Activated CD4-positive, alpha-beta T cell treated with anti-CD3 and anti-CD28 coated beads, Interleukin-2, amount 50 U/mL, for 48 hours (primary cell): ENCODE measurements at places on chromosomes 4 and X.

DNA sequence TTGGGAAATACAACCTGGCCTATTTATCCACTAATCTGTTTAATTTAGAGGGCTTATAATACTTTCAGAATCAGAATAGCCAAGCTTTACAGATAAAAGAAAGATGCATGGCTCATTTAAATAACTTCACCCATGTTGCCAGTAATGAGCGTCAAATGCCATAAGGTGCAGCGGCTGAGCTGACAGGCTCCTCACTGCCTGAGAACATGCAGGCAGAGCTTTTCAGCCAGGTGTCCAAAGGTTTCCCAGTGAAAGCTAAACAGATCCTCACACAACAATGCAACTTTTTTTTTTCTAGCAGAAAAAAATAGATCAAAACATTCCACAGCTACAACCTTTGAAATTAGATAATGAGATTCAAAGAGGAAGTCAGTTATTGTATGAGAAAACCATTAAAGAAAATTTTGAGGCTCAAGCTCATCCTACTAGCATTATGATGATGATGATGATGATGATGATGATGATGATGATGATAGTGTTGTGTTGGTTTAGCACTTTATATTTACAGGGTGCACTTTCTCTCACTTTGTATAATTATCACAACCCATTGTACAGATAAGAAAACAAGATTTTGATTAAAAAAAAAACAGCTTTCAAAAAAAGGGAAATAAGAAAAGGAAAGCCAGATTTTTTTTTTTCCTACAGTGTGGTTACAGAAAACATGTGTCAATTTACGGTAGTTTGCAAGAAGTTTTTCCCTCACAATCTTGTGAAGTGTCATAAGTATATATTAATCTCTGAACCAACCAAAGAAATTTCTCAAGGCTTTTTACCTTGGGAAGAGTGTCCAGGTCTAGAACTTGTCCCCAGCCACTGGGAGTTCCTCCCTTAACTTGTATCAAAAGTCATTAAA is 12.2 kb upstream of the TNIP3 start:
- no peak for DNase-seq

- no peak for DNase-seq
Measured at GRCh38 chrX:77639820-77640219, 146.2 kb downstream of the ATRX start.

DNA sequence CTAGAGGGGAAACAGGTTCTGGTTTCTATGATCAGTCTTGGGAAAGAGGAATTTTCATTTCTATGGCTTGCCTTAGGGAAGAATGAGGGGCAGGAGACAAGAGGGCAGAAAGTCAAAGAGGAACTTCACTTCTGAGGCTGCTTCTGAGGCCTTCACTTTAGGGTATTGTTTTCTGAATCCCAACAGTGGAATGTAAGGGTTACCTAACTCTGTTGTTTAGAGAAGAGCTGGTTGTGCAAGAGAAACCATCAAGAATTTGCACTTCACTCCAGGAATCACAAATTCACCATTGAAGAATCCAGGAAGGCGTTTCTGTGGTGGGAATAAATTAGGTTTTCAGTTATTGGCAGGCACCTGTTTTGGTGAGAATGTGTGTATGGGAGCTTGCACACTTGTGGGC is 126.7 kb upstream of the AMOT start:
- no peak for DNase-seq

DNA sequence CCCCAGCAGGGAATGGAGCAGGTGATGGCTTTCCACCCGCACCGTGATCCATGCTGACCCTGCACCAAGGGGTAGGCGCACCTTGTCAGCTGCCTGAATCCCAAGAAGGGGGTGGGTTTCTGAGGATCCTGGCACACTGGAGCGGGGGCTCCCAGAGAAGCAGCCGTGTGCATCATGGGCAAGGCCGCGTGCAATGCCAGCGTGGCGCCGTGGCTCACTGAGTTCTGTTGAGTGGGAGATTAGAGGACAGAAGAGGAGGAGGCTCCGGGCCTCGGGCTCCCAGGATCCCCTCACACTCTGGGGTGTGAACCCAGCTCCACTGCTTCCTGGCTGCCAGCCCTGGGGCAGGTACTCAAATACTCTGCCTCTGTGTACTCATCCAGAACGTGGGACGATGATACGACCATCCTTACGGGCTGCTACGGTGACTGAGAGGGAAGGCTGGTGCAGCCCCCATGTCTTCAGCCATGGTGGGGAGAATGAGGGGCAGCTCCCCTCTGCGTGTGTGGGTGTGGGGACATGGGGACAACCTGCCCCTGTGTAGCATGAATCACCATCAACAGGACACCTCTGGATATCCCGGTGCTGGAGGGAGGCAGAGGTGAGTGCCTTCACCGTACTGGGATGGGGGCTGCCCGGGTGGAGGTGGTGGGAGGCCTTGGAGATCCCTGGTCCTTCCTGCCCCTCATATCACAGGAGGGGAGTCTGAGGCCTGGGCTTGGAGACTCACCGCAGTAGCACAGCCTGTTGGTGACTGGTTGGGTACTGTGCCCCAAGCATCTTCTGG is 52.6 kb downstream of the CPZ start:
- DNase-seq: no peak

- no peak for DNase-seq
Measured at GRCh38 chrX:13340182-13340791, 20.4 kb upstream of the ATXN3L start.

- no peak for DNase-seq
Measured at GRCh38 chr4:155342142-155342541, 34.6 kb downstream of the MAP9 start.

GRCh38 chr4:110508827-110509710 is 33.1 kb downstream of the ENPEP start:
- DNase-seq: no peak

- no peak for DNase-seq
Measured at GRCh38 chr4:90074322-90074886, 52.8 kb upstream of the CCSER1 start.

DNA sequence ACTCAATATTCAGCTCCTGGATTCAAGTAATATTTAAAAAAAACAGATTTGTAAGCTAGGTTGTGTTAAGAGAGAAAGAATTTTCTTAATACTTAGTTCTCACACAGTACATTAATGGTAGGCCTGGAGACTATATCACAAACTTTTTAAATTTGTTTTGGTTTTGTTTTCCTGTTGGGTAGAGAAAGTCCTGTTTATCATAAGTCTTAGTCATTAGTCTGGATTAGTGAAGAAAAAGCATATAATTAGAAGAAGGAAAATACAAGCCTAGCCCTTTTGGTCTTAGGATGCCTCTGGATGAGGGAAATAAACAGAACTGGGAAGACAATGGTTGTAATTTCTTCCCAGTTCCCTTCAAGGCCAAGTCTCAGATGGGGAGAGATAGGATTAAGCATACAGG is 163.6 kb downstream of the ADAMTS3 start:
- no peak for DNase-seq

- DNase-seq: no peak
Measured at GRCh38 chr4:185872747-185873380, 60.9 kb upstream of the SORBS2 start.

GRCh38 chrX:17380221-17380620 is 5.2 kb downstream of the NHS start:
- no peak for DNase-seq

GRCh38 chr4:101177154-101177553 is 170.2 kb downstream of the PPP3CA start:
- DNase-seq: no peak

DNA sequence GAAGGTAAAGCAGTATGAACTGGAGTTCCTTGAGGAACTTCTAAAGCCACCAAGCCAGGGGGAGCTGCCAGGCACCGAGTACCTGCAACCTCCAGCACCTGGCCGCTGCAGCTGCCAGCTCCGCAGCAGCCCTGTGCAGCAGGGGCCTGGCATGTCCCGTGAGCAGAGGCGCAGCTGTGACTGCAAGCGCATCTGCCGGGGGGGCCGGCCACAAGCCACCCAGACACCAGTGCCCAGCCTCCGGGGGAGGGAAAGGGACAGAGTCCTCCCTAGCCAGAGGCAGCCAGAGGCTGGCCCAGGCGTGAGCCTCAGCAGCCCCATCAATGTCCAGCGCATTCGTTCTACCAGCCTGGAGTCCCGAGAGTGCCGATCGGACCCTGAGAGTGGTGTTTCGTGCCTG is 26.6 kb upstream of the PRPS1 start:
- no peak for DNase-seq

DNA sequence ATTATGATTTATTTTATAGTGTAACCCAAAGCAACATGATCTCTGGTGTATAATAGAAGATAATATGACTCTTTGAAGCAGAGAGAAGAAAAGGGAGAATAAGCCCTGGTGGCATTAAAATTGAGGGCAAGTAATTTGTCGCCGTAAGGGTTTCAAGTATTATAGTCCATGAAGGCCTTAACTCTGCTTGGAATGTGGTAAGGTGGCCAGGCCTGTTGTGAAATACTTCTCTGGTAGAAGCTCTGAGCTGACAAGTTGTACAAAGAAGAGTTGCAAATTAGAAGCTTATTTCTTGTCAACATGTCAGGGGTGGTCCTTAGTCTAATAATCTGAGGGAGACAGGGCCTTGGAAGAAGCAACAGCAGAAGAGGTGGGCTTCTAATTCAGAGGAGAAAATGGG is 151.7 kb upstream of the HHIP start:
- no peak for DNase-seq

GRCh38 chr4:39961311-39961877 is 16.3 kb downstream of the PDS5A start:
- no peak for DNase-seq

- DNase-seq: no peak
Measured at GRCh38 chr4:80155316-80155982, 41.9 kb upstream of the PRDM8 start.

DNA sequence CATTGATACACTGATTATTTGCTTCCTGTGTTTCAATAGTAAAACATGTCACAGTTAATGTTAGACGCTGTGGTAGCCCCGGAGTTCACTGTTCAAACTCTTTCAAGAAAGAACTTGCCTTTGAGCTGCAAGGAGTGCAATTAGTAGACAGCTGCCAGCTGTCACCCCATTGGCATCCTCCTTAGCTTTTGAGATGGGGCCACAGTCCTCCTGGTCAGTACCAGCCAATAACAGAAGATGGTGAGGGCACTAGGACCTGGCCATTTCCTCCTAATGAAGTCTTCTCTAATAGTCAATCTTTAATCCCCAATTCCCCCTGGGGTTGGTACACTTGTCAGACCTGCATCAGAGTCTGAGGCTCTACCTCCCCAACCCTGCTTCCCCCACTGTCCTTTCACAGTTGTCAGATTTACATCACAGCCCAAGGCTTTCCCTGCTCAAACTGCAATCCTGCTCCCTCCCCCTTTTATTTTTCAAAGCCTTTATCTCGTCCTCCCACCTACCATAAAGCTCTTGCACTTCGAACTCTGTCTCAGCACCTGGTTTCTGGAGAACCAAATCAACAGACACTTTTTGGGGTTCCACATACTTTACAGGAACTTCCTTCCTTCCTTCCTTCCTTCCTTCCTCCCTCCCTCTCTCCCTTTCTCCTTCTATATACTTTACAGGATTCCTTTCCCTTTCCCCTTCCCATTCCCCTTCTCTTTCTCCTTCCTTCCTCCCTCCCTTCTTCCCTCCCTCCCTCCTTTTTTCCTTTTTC is 182.0 kb downstream of the RASL11B start:
- DNase-seq: no peak

DNA sequence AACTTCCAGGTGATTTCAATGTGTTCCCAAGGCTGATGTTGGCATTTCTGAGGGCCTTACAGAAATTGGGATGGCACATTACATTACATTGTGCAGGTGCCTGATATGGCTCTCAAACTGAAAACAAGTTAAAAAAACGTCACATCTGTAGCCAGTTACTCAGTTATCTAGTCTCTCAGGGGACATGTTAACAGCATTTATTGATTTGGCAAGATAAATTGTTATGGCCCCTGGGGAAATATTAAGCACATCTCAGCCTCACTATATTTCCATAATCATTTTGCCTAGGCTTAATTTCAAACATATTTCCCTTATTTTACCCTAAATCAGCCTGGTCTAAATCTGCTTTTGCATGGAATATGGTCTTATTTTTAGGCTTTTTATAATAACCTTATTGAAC is 290.0 kb downstream of the IL15 start:
- no peak for DNase-seq

GRCh38 chr4:144955104-144955503 is 142.9 kb downstream of the ANAPC10 start:
- no peak for DNase-seq

GRCh38 chrX:119251386-119251785 is 15.3 kb downstream of the PGRMC1 start:
- DNase-seq: no peak

- DNase-seq: no peak
Measured at GRCh38 chr4:11483046-11483445, 54.4 kb upstream of the HS3ST1 start.

DNA sequence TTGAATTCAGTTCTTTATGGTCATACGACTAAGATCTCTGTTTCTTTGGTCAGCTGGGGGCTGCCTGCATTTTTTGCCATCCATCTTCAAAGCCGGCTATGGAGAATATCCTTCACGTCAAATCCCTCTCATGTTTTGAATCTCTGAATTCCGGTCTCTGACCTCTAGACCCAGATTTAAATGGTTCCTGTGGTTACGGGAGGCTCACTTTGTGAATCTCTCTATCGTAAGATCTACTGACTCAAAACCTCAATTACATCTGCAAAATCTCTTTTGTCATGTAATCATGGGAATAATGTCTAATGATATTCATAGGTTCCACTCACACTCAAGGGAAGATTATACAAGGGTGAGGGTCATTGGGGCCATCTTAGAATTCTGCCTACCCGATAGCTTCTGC is 5.7 kb upstream of the MPC1L start:
- no peak for DNase-seq

DNA sequence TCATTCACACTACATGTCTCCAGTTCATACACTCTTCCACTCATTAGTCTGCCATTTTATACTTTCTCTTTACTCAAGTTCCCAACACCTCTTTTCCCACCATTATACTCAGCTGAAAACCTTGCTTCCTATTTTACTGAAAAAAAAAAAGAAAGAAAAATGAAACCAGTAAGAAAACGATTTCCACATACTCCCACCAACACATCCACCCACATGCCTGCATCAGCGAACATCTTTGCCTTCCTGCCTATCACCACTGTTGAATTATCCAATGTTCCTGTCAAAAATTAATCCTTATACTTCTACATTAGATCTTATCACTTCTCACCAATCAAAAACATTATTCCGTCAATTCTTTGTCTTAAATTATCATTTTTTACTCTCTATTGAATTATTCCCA is 188.1 kb upstream of the FAM241A start:
- DNase-seq: no peak

- no peak for DNase-seq
Measured at GRCh38 chr4:123987408-123987807, 590.8 kb downstream of the SPRY1 start.

DNA sequence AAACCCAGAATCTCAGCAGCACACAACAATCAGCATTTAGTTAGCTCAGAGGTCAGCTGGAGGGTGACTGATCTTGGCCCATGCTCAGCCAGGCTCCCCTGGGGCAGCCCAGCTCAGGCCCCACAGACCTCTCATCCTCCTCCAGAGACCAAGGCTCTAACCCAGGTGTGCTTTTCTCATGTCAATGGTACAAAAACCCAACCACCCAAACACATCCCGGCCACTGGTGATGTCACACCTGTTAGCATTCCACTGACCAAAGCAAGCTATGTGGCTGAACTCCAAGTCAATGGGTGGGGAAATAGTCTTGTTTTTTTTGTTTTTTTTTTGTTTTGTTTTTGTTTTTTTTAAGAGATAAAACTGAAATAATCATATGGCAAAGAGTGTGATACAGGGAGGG is 77.5 kb downstream of the CYTL1 start:
- DNase-seq: no peak

GRCh38 chr4:146343199-146343598 is 128.9 kb downstream of the REELD1 start:
- no peak for DNase-seq

- no peak for DNase-seq
Measured at GRCh38 chrX:137424679-137425078, 141.2 kb upstream of the ZIC3 start.
